ENCODE measurements at places on chromosomes 7 and 10.

DNA sequence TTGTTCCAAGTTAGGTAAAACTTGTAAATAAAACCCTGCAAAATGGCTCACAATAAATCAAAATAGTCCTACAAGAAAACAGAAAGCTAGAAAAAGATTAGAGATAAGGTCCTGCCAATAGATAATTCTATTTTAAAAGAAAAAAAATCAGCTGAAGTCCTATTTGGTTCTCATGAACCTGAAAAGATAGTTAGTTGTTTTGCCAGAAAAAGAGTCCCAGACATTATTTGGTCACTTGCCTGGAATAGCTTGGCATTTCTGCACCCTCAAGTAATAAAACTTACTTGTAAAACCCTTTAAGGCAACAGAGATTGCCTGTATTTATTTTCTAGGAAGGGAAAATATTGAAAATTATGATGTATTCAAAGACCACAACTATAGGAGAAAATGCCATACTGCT, 47.7 kb downstream of the LRRN3 start:
- no peak for DNase-seq

GRCh38 chr10:17872191-17873091, 63.3 kb downstream of the MRC1 start:
- no peak for DNase-seq

DNA sequence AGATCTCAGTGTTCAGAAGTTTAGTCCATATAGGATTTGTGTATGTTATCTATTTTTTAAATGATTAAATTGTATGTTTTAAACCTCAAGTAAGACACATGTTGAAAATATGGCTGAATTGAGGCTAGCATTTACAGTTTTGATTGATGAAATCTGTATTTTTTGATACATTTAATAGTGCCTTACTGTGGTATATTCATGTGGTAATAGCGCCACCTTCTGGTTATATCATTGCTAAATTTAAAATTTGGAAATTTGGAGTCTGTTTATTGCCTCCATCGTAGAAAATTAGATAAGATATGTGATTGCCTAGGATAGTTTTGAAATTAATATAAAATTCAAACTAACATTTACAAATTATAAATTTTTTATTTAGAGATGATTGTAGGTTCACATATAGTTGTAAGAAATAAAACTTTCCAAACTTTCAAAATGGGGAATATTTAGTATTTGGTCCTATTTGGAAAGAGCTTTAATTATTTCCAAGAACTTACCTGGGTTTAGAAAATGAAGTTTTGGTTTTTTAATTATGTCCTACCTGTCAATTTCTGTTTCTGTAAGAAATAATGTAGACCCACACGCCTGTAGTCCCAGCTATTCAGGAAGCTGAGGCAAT, 19.1 kb upstream of the ARMS2 start:
- no peak for DNase-seq

DNA sequence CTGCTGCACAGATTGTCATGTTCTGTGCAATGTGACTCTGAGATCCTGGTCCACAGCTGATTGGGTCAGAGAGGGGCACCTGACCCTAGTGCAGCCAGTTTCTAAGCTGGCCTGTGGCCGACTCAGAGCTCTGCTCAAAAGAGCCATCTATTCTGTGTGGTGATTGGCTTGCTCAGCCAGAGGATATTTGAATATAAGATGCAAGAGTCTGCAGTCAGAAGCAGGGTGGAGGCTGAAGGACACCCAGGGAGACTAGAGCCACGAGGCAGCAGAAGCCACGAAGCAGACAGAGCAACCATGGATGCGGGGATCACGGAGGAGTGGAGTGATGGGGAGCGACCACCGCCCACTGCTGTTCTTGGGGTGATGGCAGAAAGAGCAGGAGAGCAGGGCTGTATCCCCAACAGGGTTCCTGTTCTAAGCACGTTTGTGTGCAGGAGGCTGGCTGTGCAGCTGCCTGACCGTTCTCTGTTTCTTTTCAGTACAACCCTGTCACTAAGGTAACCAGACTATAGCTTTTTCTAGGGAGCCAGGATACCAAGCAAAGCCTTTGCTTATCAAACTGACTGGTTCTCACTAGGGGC, 19.5 kb upstream of the RHEB start:
- DNase-seq, result no peak

DNA sequence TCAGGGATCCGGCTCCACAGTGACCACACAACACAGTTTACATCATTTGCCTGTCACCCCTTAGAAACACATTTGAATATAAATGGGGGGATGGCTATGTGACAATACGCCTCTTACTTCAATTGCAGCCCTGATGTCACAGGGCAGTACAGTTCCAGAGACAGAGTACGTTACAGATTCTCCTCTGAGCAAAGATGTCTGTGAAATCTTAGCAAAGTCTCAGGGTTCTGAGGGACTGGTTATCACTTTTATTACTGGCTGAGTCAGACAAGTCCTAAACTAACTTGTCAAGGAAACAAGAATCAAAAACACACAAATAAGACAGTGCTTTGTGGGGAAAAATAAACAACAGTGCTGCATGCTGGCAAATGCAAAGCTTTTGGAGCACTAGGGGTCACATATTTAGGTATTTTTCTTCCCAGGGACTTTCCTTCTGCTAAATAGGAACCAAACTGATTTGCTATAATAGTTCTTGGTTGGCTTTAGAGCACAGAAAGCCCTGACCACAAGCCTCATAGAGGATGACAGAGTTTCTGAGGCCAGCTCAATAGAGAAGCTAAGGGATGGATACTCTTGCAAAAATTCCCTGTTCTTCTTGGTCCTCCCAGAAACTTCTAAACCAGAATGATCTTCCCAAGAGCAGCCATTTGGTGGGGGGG, 501.6 kb downstream of the GRID1 start:
- no peak for DNase-seq

- no peak for DNase-seq
These were observed 28.6 kb upstream of the SLC16A12 start for GRCh38 chr10:89563861-89564478.

GRCh38 chr10:104650072-104650471, 9.0 kb downstream of the SORCS3 start:
- no peak for DNase-seq

DNA sequence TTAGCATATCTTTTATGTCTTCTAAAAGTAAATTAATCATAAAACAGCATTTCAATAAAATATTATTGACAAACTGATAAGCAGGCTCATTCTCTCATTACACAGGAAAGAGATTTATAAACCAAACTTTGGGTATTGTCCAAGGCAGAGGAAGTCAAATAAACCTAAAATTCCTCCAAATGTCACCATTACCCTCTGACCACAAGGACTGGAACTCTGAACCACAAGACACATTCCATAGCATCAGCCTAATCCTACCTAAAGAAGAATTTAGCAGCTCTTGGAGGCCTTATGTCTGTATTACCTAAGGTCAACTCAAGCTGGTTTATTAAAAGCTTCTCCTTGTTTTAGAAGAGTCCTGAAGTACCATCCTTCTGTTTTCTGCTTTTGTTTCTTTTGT, 82.4 kb upstream of the SLC13A1 start:
- no peak for DNase-seq

GRCh38 chr10:99558708-99559107, 26.0 kb downstream of the NKX2-3 start:
- DNase-seq, result no peak

GRCh38 chr7:107505997-107506673, 36.3 kb downstream of the GPR22 start:
- DNase-seq, result no peak

- no peak for DNase-seq
These were observed 285.8 kb downstream of the BMPER start for GRCh38 chr7:34191162-34191561.

DNA sequence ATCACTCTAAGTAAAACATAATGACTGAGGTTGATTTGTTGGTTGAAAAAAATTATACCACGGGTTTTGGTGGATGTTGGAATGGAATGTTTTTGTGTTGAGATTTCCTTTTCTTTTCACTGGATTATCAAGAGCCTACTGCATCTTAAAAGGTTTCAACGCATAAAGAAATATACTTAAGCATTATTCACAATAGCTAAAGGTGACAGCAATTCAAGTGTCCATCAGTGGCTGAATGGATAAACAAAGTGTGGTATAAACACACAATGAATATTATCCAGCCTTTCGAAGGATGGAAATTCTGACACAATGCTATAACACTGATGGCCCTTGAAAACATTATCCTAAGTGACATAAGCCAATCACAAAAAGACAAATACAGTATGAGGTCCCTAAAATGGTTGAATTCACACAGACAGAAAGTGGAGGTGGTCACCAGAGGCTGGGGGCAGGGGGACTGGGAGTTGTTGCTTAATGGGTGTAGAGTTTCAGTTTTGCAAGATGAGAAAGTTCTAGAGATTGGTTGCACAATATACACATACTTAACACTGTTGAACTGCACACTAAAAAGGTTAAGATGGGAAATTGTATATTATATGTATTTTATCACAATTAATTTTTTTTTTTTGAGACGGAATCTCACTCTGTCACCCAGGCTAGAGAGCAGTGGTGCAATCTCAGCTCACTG, 122.3 kb downstream of the NRP1 start:
- no peak for DNase-seq

DNA sequence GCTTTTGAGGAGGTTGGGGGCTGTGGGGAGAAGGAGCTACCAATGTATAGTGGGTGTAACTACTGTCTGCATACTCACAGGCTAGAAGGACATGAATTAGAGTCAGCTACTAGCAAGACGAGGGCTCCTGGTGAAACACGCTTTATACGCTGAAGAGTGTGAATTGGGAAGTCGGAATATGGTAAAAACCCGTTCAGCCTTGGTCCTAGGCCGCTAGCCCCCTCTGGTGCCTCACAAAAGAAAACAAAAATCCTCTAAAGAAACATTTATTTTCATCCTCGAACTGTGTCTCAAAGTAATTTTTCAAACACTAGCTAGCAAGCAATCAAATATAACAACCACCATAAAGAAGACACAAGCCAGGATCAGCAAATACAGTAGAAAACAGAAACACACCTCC, 338.1 kb upstream of the SEMA3C start:
- no peak for DNase-seq

DNA sequence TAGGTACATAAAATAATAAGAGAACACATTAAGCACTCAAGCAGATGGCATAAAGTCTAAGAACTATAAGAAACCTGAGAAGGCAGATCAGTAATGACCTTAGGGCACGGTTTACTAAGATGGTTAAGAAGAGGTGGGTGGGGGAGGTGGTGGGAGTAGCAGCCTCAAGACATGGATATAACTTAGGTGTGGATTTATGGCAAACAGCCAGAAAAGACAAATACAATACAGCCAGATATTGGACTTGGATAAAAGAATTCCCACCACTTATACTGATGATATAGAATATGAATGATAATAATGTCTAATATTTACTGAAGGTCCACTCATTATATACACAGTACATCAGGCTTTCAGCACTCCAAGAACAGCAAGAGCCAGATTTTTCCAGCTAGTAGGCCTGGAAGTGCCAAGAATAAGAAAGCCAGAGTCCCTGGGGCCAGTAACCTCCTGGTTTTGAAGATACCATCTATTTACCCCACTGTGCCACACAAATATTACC, 11.9 kb downstream of the DPY19L1 start:
- no peak for DNase-seq

DNA sequence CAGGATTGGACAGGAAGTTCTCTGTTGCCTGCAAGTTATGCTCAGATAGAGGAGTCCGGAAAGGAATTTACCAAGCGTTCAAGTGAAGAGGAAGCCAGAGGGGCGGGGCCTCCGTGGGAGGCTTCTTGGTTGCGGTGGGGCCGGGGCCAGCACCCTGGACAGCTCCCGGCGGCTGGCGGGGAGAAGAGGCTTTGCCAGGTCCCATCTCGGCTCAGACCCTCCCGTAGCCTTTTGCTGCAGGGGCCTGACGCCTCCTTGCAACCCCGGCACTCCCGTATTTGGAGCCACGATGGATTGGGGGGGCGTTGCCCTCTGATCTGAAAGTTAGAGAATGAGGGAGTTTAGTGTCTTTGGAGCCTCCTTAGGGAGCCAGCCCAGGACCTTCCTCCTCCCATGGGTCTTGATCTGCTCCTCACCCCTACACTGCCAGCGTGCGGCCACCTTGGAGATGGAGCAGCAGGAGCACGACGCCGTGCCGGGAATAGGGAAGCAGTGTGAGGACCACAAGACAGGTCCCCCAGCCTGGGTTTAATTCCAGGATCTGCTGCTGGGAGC, 3.1 kb upstream of the SLC18A3 start:
- peak; percentile 30 for DNase-seq

DNA sequence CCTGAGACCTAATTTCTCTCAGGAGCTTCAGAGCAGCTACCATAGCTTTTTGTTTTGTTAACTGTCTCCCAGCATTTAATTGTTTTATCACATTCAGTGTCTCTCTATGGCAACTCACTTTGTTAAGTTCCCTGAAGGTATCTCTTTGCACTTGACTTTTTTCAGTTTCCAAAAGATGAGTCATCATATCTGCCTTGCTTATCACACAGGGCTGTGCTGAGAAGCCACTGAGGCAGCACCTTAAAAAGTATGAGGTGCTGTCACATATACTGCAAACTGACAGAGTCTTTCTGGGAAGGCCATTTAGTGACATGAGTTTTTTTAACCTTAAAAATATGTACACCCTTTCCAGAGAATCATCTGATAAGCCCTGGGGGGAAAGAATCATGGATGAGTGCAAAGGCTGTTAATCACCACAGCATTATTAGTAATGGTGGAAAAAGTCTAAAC, 56.8 kb downstream of the PPP1R3C start:
- DNase-seq, result no peak

DNA sequence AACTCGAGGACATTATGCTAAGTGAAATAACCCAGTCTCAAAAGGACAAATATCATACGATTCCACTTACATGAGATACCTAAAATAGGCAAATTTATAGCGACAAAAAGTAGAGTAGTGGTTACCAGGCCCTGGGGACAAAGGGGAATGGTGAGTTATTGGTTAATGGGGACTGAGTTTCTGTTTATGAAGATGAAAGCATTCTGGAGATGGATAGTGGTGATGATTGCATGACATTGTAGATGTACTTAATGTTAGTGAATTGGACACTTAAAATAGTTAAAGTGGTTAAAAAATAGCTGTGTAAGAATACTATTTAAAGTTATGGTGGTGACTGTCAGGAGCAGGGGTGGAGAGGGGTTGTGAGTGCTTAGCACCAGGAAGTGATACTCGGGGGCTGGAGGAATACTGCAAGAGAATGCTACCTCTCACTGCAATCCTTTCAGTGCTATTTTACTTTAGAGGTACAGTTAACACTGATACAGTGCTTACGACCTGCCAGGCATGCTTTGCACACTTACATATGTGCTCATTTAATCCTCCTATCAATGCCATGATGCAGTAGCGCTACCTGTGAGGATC, 16.7 kb upstream of the TEX36 start:
- no peak for DNase-seq

DNA sequence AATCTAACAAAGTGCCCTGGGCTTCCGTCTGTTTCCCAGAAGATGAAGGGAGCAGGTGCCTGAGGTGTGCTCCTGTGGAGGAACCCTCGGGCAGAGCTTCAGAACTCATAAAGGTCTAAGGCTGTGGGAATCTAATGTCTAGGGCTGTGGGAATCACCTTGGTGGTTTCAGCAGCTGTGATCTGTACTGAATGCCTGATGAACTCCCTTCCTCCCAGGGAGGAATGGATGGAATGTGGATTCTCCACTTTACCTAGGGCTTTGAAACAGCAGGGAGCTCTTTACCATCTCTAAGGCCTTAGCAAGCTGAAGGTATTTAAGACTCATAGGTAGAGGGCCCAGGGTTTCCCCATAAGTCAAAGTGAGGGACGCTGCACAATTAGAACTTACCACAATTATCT, 36.0 kb upstream of the SEMA3E start:
- no peak for DNase-seq

GRCh38 chr10:80136134-80136571, 3.6 kb downstream of the PLAC9 start:
- DNase-seq, result no peak
